ENCODE measurements at places on chromosomes 1 and 21.
A peak's percentile ranks its signal among the peaks of the same experiment; 100 is the strongest.

GRCh38 chr21:25901330-25901979 lies 166.7 kb downstream of the GABPA start:
- no peak for DNase-seq

DNA sequence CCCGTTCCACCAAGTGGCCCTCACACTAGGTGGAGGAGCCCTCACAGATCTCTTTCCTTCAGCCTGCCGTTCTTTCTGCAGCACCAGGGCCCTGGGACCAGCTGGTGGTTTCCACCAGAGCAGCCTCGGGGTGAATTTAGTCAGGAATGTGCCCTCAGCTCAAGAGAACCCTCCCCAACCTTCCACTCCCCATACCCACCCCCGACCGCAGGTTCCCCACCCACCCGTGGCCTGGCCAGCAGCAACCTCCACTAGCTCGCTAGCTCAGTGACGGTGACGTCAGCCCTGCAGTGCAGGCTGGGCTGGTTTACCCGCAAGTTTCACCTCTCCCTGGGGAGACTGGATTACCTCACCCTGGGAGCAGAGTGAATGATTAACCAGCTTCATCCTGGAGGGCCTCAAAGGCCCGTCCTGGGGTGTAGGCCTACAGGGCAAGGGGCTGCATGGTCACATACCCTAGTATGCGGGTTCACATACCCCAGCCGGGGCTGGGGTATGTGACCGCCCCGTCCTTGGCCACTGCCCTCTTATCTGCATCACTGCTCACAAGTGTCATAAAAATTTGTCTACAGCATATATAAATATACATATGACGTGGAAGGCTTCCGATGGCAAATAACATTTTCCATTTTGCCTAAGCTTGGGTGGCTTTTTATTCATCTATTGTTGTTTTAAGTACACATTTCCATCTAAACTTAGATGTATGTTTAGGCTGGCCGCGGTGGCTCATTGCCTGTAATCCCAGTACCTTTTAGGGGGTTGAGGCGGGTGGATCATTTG lies 24.5 kb downstream of the ELF3 start:
- DNase-seq = no peak

DNA sequence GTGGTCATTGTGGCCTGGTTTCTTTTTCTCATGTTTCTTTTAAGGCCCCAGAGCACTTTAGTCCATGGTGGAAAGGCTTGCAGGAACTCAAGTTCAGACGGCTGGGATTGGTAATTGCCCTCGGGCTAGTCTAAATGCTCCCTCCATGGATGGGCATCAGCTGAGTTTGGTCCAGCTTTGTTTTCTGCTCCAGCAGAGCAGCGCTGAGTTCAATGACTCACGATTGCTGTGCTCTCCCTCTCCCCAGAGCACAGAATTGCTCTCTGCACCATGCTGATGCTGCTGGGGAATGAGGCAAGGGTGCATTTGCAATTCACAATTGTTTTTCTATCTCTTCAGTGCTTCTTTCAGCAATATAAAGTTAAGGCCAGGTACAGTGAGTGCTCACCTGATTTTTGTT lies 1.8 kb upstream of the OR2T6 start:
- no peak for DNase-seq

DNA sequence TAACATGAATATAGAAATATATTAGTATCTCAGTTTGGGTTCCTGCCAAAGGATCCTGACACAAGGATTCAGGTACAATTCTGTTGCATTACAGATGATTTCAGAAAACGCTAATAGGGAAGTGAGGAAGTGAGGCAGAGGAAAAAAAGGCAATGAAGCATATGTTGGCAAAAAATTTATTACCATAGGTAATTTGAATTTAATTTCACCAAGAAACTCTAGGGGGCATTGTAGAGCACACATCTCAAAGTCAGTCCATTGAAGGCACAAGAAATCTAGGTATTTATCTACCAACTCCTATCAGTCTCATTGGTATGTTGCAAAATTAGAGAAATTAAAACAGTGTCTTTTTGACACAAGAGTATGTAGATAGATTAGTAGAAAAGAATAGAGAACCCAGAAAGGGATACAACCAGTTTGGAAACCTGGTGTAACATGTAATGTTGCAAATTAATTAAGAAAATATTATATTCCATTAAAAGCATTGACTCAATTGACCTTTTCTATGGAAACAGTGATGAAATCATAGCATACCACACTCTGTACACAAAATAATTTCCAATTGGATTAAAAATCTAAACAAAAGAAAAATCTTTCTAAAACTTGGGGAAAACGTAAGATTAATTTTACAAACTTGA lies 104.9 kb upstream of the SNX7 start:
- DNase-seq = peak; percentile 2

DNA sequence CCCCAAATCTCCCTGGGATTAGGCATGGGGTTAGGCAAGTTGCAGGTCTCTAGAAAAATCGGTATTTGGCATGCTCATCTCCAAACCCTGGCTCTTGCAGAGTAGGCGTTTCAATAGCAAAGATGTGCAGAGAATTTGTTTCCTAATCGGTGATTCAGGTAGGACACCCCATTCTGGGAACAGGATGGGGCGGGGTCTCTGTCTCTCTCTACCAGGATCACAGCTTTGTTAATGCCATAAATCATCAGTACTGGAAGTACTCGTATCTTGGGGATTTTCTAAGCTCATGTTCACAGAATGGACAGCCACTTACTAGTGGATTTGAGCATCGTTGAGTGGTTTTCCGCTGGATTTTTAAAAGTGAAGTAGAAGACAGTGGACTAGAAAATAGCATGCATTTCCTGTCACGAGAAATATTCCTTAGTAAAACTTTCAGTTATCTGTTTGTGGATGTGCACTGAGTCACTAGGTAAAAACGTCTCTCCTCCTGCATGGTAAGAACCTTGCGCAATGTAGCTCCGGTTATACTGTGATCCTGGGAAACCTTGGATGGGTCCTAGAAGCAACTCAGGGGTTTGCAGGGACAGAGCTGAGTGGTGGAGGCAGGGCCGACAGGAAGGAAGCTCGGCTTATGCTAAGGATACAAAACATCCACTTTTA lies 5.1 kb downstream of the TMEM51 start:
- DNase-seq = no peak

DNA sequence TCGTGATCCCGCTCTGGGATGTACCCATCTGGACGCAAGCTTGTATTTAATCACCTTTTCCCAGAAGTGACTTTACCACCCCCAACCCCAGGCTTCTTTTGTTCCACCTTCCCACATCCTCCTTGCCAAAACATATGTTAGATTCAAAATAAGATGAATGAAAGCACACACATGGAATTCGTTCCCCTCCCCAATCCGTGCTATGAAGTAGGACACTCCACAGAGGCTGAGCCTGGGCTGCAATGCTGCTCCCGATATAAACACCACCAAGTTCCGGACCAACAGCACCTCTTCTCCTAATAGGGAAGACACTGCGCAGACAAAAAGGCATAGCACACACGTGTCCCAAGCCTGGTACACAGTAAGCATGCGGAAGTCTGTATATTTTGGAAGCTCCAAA lies 86.1 kb downstream of the CLSTN1 start:
- DNase-seq = no peak

- DNase-seq = peak; percentile 94
Observed at GRCh38 chr1:161185732-161186311, 8.5 kb upstream of the B4GALT3 start.

DNA sequence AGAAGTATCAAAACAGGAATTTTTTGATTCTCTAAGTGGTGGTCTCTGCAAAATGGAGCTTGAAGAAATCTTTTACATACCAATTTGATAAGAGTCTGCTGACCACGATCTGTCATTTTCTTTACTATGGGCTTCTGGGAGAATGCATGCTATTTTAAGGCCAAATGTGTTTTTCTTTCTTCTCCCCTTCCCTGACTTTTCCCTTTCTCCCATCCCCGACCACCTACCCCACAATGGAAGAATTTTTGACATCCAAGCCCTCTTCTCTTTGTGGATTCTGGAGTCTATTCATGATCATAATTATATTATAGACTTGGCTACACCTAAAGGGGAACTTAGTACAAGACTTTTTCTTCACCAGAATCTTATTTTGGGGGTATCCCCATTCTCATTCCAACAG lies 31.3 kb downstream of the CNIH4 start:
- DNase-seq = no peak

- DNase-seq = no peak
Observed at GRCh38 chr1:221715321-221716169, 26.3 kb downstream of the DUSP10 start.

DNA sequence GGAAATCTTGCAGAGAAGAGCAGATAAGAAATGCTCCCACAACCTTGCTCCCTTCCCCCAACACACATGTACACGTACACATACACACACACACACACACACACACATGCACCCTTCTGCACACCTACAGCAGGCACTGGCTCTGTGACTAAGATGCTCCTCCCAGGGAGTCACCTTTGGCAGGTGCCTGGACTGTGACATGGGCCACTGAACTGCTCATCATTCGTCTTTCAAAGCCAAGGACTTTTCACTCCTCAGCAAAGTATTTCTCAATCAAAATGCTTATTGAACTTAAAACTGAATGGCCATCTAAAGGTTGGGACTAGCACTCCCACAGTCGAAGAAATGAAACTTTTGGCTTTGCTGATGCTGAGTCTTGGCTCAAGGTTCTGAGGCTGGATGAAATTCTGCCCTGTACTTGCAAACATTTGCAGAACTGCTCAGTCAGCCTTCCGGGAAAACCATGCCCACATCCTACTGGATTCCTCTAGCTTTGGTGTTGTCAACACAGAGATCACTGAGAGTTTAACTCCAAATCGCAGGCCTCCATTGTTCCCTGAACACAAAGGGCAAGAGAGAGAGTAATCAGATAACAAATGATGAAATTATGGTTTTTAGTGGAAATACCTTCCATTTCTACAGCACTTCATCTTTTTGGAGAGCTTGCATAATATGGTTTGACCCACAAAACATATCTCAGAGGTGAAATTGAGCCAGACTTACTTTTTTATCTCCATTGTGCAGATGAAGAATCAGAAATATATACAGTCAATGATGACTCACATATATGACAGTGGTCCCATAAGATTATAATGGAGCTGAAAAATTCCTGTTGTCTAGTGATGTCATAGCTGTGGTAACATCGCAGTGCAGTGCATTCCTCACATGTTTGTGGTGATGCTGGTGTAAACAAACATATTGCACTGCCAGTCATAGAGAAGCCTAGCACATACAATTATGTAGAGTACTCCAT lies 72.4 kb upstream of the BCAR3 start:
- DNase-seq = peak; percentile 63

DNA sequence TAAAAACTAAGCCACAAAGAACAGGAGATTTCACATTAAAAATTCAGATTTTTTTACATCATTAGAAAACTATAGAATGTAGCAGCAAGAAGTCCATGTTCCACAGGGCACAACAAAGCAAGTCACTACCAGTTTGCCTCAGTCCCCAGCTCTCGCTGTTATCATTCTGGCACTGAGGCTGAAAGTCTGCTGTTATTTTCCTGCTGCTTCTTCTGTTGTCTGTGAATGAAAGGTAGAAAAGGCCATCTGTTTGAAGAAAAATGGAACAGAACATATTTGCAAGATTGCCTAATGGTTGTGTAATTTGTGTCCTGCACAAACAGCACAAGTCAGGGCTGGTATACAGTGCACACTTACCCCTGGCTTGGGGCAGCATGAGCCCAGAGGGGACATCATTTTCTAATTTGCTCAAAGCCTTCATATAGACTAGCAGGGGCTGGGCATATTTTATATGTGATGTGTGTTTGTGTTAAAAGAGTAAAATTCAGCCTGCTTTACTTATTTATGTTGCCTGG lies 105.6 kb upstream of the COG2 start:
- no peak for DNase-seq

- no peak for DNase-seq
Observed at GRCh38 chr1:112395256-112395820, 676 bp upstream of the CTTNBP2NL start.

- no peak for DNase-seq
Observed at GRCh38 chr1:152244576-152245273, 20.7 kb upstream of the HRNR start.

GRCh38 chr21:25979845-25980616 lies 190.5 kb downstream of the APP start:
- no peak for DNase-seq

DNA sequence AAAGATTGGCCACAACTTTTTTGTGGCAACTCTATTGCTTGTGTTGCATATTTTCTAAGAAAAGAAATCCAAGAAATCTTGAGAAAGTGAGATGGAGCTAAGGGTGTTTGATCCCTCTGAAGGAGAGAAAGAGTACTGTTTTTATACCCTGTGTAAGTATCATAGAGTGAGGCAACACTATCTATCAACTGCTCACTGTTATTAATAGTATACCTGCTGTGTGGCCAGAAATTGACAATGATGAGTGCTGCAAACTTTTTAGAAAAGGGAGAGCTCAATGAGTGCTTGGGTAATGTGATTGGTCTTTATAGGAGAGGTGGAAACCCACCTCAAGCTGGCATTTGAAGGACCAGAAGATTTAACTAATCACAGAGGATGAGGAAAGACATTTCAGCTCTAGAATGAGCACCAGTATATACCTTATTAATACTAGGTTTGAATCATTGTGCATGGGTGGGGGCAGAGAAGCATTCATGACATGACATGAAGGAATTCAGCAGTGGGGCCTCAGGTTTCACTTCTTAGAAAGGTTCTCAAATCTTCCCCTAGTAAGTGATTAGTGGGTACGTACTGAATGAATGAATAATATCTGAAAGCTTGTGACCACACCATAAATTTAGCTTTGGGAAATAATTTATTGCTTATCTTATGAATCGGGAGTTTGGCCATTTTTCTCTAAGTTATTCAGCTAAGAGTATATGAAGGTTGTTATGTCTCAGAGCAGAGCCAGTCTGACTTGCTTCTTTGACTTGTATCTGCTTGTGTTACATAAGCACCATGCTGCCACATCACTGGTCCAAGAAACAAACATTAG lies 169.2 kb upstream of the SGIP1 start:
- DNase-seq = no peak

DNA sequence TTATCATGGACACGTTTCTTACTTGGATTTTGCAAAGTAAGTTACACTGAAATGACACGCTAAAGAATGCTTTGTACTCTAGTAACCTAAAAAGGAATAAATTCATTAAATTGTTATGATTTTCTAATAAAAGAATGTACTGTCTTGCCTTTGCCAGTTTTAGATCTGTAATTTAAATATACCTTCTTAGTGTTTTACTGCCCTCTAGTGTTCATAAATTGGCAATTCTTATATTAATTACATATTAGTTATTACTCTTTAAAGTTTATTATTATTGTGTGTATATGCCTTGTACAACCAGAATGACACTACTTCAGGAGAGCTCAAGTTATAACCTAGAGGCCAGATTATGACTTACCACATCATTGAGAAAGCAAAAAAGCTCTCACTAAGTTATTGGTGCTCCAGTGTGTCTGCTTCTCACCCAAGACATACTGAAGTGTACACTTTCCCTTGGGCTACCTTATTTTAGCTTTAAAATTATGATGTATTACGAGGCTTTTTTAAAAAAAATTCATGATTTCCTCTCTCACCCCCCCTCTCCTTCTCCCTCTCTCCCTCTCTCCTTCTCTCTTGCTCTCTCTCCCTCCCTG lies 169.9 kb downstream of the HS2ST1 start:
- peak; percentile 54 for DNase-seq

- no peak for DNase-seq
Observed at GRCh38 chr1:172069051-172069450, 227.8 kb downstream of the DNM3 start.

GRCh38 chr1:197465528-197466327 lies 197.7 kb downstream of the CRB1 start:
- no peak for DNase-seq
